Fibroblast of villous mesenchyme (primary cell): ENCODE measurements at places on chromosomes 6 and 20. TPM values are rescaled to one million over a fixed set of nuclear protein-coding genes. Genes with fewer than 3 reads are reported as not detected.

NMBR gene
- total RNA-seq = not detected in 2 replicates

FAM120B gene
- 12.6 and 17.3 TPM in 2 replicates for total RNA-seq

TFAP2C gene
- 13.5 and 18.1 TPM in 2 replicates for total RNA-seq

HCK gene
- not detected in 2 replicates for total RNA-seq

SH3BGRL2 gene
- 2.6 TPM in 2 replicates for total RNA-seq

ADAM33 gene
- 44.8 and 53.1 TPM in 2 replicates for total RNA-seq

PSMF1 gene
- 35.4 and 50.3 TPM in 2 replicates for total RNA-seq

NCOA3 gene
- 35.4 and 63.0 TPM in 2 replicates for total RNA-seq

GMEB2 gene
- 9.3 and 10.8 TPM in 2 replicates for total RNA-seq

MUCL3 gene
- total RNA-seq = not detected in 2 replicates

RIN2 gene
- total RNA-seq = 57.7 and 102 TPM in 2 replicates

NRSN1 gene
- not detected in 2 replicates for total RNA-seq

ARMC2 gene
- 0.86 and 1.6 TPM in 2 replicates for total RNA-seq

KCNK15 gene
- 0.32 and 1.7 TPM in 2 replicates for total RNA-seq

FAM162B gene
- total RNA-seq = 3.9 and 10.3 TPM in 2 replicates

ADGRB3 gene
- under 0.01 and 0.32 TPM in 2 replicates for total RNA-seq

NNAT gene
- total RNA-seq = 1.3 and 1.6 TPM in 2 replicates

MYMX gene
- total RNA-seq = not detected in 2 replicates

LINC00237 gene
- total RNA-seq = not detected in 2 replicates

VGLL2 gene
- total RNA-seq = not detected in 2 replicates

PPARD gene
- total RNA-seq = 8.2 and 8.7 TPM in 2 replicates

C20orf96 gene
- 1.3 and 1.9 TPM in 2 replicates for total RNA-seq

OR2H1 gene
- not detected in 2 replicates for total RNA-seq
